ENCODE measurements at places on chromosomes 3 and 15. TPM values are rescaled to one million over a fixed set of nuclear protein-coding genes. Genes with fewer than 3 reads are reported as not detected.

GRCh38 chr3:63032881-63033280 is 157.7 kb upstream of the CADPS start:
- DNase-seq = no peak

GRCh38 chr3:78831446-78831972 is 936.3 kb downstream of the ROBO1 start:
- no peak for DNase-seq

DNA sequence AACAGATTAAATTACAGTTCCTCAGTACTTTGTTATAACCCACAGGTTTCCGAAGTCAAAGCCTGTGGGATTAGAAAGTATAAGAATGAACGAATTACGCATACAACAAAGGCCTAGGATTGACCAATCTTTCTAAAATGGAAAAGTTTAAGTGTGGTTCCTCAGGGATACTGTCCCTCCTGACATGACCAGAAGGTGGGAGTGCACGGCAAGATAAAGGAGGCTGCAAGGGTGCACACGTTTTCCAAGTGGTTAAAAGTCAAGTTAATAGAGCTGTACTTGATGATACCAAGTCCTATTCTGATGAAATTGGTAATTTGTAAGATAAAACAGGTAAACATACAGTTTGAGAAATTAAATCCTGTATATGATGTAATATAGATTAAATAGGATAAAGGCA is 96.2 kb downstream of the ALDH1A2 start:
- no peak for DNase-seq

GRCh38 chr3:119417771-119418512 is 45.5 kb downstream of the TMEM39A start:
- DNase-seq = no peak

DNA sequence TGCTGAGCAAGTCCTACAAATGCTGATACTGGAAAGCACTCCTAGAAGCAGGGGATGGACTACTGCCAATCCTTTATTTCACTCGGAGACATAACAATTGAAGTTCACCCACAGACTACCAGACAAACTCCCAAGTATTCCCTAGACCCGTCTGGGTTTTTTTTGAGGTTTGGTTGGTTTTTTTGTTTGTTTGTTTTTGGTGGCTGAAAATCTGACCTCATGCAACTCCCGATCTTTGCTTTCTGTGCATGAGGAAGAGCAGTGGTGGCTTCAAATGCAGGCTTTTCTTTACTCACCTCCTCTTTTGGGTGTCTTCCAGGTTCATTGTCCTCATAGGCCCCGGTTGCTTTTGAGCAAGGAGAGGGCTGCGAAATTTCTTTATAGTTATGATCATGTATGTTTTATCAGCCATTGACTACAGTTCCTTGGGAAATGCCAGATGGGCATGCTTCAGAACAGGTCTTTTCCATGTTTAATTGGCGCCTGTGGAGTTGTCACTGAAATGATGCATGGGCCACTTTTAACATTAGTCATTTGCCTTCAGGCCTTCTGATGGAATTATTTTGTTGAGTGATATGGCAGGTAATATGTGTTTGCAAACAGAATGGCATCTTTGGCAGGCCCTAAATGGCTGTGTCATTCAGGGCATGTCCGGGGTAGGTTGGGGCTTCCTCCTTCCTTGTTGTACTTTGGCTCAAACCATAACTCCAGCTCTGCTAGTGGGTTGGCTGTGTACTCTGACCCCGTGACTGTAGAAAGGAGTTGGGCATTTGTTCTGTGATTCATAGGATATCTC is 81.3 kb upstream of the ZBED2 start:
- DNase-seq = peak; percentile 73

The CILP gene
- 0.02 TPM for total RNA-seq

DNA sequence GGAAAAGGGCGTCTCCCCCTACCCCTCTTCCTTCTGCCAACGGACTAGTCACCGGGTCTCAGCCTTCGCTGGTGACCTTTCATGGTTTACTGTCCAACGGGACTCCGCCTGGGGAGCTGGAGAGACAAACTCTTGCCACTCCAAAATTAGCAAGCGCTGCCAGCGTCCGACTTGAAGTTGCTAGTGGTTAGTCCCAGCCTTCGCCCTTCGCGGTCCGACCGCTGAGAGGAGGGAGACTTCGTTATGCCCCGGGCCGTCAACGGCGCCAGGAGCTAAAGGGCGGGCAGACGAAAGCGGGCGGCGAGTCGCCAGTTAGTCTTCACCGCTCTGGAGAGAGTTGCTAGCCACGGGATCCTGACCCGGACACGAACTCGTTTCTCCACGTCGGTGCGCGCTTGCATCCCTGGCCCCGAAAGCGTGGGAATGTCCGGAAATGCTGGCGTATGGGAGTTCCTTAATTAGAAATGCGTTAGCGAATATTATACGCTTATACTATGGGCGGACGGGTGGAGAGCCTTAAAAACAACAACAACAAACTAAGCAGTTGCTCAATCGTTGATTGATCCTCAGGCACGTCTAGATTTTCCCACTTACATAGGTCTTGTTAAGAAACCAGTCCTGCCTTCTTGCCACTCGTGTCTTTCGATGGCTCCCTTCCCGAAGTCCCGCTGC is 716 bp downstream of the SMC4 start:
- peak; percentile 86 for DNase-seq

The AGBL1 gene
- total RNA-seq = not detected

GRCh38 chr3:188122571-188123169 is 31.3 kb upstream of the LPP start:
- no peak for DNase-seq

DNA sequence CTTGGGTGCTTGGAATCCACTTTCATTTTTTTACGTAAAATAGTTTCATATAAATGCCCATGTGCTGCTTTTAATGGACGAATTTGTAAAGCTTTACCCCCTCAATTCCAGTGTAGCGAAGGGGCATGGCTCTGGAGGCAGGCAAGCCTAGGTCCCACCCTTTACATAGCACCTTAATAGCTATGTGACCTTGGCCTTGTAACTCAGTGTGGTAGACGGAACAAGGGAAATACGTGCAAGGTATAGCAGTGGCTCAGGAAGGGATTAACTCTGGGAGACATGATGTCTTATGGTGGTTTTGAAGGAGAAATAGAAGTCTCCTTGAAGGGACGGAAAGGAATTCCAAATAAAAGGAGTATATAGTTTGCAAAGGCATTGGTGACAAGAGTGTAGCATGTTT is 1.4 kb downstream of the SEC61A1 start:
- DNase-seq = no peak

- DNase-seq = no peak
These were observed 207.3 kb downstream of the XXYLT1 start for GRCh38 chr3:195063581-195064193.

- DNase-seq = no peak
These were observed 142.9 kb upstream of the MRPL3 start for GRCh38 chr3:131645638-131646037.

DNA sequence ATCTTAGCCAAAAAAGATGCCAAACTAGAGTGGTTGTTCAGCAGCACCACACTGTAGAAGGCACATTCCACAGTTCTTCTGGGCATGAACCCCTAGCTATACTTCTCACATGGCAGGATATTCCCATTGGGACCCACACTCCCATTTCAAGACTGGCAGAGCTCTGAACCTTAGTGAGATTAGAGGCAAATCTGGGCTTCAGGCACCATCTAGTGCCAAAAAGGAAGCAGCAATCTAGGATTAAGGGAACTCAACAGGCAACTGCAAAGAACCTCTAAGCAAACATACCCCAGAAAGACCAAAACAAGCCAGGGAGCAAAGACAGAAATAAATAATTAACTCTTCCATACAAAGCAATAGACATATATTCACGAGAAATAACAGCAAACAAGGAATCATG is 66.2 kb downstream of the TAFA4 start:
- DNase-seq = no peak

DNA sequence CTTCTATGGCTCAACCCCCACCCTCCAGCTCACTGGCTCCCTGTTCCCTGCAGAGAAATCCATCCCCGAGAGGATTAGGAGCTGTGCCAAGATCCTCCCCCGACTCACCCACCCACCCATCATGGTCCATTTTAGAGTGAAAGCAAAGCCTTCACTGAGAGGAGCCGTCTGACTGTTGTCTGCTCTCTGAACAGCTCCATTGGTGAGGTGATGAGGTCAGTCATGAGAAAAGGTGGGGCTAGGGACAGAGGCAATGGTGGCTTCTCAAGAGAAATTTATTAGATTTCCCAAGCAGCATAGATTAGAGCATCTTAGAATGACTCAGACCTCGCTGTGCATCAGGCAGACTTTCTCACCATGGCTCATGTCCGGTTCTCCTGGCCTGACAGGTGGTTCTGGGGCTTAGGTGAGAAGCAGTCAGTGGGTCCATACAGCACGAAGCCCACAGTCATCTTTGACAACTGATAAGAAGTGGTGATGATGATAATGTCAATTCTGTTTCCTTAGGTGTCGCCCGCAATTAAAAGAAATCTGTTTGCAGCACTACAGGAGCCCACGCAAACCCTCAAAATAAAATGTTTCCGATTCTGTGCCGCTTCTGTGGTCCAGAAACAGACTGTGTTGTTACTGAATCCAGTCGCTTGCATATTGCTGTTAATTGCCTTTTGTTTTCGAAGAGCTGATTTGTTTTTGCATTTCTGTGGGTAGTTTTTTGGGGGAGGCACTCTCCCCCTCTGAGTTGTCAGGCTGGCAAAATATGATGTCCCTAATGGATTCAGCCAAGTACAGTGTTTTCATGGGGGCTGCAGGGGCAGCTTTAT is 24.8 kb upstream of the RHO start:
- no peak for DNase-seq

DNA sequence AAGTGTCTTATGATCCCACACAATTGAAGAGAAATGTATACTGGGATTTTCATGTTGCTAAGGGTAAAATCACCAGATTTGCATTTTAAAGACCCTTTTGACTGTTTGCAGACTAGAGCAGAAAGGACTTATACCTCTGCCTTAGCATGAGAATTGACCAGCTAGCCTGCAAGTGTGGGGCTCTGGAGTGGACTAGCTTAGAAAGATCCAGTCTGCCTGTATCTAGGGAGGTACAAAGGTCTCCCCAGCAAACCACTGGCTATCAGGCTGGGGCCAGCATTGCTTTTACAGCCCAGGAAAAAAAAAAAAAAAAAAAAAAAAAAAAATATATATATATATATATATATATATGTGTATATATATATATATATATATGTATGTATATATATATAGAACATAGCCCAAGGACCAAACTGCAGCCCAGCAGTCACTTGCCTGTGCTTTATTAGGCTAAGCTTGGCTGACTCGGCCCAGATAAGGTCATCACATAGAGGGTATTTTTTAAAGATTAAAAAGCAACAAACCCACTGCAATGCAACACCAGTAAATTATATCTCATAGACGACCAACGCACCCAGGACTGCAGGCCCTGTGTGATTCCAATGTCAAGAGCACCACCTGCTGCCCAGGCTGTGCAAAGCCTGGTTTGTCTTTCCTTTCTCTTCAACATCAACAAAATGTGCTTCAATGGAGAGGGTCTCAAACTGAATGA is 63.7 kb downstream of the DCLK3 start:
- DNase-seq = peak; percentile 77

The ASB14 gene
- not detected for total RNA-seq

The IL17RB gene
- total RNA-seq = 2.2 TPM

DNA sequence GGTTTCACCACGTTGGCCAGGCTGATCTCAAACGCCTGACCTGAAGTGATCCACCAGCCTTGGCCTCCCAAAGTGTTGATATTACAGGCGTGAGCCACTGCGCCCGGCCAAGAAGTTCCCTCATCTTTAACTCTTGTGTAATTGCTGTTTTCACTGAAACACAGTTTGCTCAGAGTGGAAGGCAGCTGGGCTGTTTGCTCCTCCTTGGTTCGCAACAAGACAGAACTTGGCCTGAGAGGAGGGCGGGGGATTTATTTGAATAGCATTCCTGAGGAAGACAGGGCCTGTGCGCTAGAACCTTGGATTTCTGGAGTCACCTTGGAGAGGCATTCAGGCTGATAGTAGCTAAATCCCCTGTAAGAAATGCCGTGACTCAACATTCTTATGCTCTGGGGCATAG is 226.7 kb upstream of the MCTP2 start:
- no peak for DNase-seq

Measured in activated CD4-positive, alpha-beta T cell treated with anti-CD3 and anti-CD28 coated beads, Interleukin-2, amount 10 ng/mL, durations not matched to agents 24 days and 14 days (primary cell).